Sigmoid colon (tissue), 7 donors: ENCODE measurements at places on chromosomes 11 and 22. TPM values are rescaled to one million over a fixed set of nuclear protein-coding genes. Genes with fewer than 3 reads are reported as not detected.
A peak's percentile ranks its signal among the peaks of the same experiment; 100 is the strongest.

ZP1 gene
- total RNA-seq, result not detected

TYMP gene
- total RNA-seq, result 44.3 TPM

KCNJ11 gene
- 0.41 TPM for total RNA-seq

CAPN5 gene
- 12.5 TPM for total RNA-seq

CARD18 gene
- not detected for total RNA-seq

DNA sequence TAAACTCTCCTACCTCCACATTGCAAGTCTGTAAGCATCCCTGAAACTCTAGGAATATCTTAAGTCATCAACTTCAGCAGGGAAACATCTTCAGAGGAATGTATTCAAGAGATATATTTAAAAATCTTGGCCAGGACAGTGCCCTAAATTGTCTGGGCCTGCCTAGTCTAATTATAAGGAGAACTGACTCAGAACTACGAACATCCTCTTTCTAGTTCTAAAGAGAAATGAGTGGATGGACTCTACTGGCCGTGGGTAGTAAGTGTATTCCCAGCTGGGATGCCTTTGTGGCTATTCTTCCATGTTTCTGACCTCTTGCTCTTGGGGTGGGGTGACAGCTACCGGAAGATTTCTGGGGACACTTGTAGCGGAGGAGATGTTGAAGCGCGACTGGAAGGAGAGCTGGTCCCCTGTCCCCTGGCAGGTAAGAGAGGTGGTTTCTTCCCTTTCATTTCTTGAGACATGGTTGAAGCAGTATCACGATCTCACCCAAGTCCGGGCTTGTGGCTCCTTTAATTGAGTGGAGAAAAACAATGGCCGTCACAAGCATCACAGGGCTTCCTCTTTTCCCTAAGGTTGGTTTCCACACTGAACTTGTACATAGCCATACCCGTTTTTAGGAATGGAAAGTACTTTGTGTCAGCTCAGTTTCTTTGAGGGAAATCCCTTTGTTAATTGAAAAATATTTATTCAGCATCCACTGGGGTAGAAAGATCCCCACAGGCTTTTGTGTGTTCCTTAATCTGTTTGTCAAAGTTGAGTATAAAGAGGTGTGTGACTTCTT lies 97.7 kb upstream of the SORL1-AS1 start:
- H3K4me1 ChIP-seq, result peaks cover 19% of the 10 kb centered on the region
- DNase-seq, result no peak
- peak overlapping the region; percentile 58 for H3K27ac ChIP-seq
- H3K27me3 ChIP-seq, result no peaks in the 10 kb centered on the region

- H3K27ac ChIP-seq, result no peak overlapping the region
- H3K4me3 ChIP-seq, result no peak overlapping the region
- H3K4me1 ChIP-seq, result no peaks in the 10 kb centered on the region
Measured at GRCh38 chr11:1176224-1177019, 18.7 kb downstream of the MUC5AC start.

DNA sequence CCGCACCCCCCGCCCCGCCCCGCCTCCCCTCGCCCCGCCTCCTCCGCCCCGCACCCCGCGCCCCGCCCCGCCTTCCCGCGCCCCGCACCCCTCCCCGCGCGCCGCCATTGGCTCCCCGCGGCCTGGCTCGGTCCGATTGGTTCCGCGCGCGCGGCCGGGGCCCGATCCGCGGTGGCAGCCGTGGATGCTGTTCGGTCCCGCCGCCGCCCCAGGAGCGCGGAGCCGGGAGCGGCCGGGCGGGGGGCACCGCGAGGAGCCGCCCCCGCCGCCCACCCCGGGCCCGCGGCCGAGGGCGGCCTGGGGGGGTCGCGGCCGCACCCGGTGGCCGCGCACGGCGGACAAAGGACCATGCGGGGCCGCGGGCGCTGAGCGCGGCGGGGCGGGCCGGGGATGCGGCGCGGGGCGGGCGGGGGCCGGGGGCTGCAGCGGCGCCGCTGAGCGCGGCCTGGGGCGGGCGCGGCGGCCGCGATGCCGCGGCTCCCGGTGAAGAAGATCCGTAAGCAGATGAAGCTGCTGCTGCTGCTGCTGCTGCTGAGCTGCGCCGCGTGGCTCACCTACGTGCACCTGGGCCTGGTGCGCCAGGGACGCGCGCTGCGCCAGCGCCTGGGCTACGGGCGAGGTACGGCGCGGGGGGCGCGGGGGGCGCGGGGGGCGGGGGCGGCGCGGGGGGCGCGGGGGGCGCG lies at the start of gene B4GALNT4:
Gene B4GALNT4, plus strand, starts transcription at position 164 of the 683 bp plus-strand sequence. Its CDS starts 305 bp downstream, at position 469.
- peak within 1 kb of the TSS; percentile 31 for H3K27ac ChIP-seq
- peaks cover 29% of the 10 kb centered on the region for H3K27me3 ChIP-seq
- peak within 1 kb of the TSS; percentile 31 for H3K4me3 ChIP-seq
- peaks cover 11% of the 10 kb centered on the region for H3K4me1 ChIP-seq

DNA sequence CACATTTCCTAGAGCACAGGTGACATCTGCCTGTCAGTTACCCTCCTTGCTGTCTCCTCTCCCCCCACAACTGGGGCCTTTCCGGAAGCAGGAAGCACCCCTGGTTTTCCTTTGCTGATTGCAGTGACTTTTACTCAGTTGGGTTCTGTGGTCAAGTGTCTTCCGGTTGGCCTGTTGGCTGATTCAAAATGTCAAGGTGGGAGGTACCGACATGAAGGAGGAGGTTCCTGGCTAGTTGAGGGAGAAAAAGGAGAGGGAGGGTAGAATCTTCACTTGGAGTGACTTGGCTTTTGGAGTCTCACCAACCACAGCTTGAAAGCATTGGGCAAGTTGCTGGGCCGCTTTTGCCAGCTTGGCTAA lies 9.3 kb upstream of the ADAMTS15 start:
- H3K4me1 ChIP-seq, result no peaks in the 10 kb centered on the region
- no peak for DNase-seq
- no peak overlapping the region for H3K4me3 ChIP-seq
- H3K27me3 ChIP-seq, result no peaks in the 10 kb centered on the region
- H3K36me3 ChIP-seq, result no peaks in the 10 kb centered on the region
- no peak overlapping the region for H3K27ac ChIP-seq

DNA sequence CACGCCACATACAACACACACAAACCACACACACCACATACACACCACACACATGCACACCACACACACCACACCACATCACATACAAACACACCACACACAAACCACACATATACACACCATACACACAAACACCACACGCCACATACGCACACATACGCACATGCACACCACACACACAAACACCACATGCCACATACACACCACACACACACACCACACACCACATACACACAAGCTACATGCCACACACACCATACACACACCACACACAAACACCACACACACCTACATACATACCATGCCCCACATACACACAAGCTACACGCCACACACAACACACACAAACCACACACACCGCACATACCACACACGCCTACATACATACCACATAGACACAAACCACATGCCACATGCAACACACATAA lies 15.7 kb upstream of the TH start:
- H3K4me1 ChIP-seq, result no peaks in the 10 kb centered on the region
- no peaks in the 10 kb centered on the region for H3K36me3 ChIP-seq
- H3K27ac ChIP-seq, result no peak overlapping the region
- H3K4me3 ChIP-seq, result no peak overlapping the region

GRCh38 chr11:122253589-122254231 lies 137.7 kb upstream of the BLID start:
- H3K27ac ChIP-seq, result no peak overlapping the region
- H3K27me3 ChIP-seq, result no peaks in the 10 kb centered on the region
- no peak for DNase-seq
- H3K4me3 ChIP-seq, result no peak overlapping the region
- H3K4me1 ChIP-seq, result no peaks in the 10 kb centered on the region

DNA sequence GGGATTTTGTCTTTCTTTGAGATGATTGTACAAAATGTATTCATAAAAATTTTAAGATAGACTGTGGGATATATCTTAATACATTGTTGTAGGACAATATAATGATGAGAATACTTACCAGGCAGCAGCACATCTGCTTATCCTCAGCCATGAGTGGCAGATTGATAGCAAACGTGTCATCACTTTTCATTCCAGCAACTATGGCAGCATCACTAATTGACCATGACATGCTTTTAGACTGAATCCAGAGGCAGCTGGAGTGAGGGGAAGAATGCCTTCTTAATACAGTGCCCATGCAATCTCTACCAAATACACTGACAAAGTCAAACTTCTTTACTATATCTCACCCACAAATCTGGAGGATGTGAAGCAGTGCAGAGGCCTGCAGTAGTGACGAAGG lies 755.2 kb upstream of the RAG2 start:
- H3K4me1 ChIP-seq, result no peaks in the 10 kb centered on the region
- no peaks in the 10 kb centered on the region for H3K36me3 ChIP-seq
- H3K27ac ChIP-seq, result no peak overlapping the region
- no peaks in the 10 kb centered on the region for H3K27me3 ChIP-seq
- DNase-seq, result no peak
- H3K4me3 ChIP-seq, result no peak overlapping the region

DNA sequence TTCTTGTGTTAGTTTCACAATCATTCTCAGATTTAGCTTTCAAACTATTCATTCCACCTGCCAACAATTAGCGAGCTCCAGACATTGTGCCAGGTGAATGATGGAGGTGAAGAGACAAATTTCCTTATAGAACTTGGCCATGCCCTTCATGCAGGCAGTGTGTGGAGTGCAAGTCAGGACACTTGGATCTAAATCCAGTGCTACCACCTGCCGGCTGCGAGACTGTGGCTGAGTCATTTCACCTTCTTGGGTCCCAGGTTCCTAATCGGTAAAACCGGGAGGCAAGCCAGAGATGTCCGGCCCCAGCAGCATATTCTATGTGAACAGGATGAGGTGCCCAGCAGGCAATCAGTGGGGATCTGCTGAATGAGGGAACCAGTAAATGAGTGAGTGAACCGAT lies 18.6 kb upstream of the EHF start:
- H3K27ac ChIP-seq, result no peak overlapping the region
- H3K4me3 ChIP-seq, result no peak overlapping the region
- no peaks in the 10 kb centered on the region for H3K27me3 ChIP-seq
- no peak for DNase-seq

GRCh38 chr22:20131859-20132685 lies 468 bp downstream of the ZDHHC8 start:
- no peaks in the 10 kb centered on the region for H3K27me3 ChIP-seq
- peaks cover 59% of the 10 kb centered on the region for H3K4me1 ChIP-seq
- DNase-seq, result peak; percentile 79
- H3K4me3 ChIP-seq, result peak overlapping the region; percentile 77

GRCh38 chr11:2305788-2306451 lies 4.1 kb downstream of the TSPAN32 start:
- peaks cover 63% of the 10 kb centered on the region for H3K4me1 ChIP-seq
- no peak overlapping the region for H3K4me3 ChIP-seq
- H3K27me3 ChIP-seq, result no peaks in the 10 kb centered on the region
- H3K27ac ChIP-seq, result peak overlapping the region; percentile 87

DNA sequence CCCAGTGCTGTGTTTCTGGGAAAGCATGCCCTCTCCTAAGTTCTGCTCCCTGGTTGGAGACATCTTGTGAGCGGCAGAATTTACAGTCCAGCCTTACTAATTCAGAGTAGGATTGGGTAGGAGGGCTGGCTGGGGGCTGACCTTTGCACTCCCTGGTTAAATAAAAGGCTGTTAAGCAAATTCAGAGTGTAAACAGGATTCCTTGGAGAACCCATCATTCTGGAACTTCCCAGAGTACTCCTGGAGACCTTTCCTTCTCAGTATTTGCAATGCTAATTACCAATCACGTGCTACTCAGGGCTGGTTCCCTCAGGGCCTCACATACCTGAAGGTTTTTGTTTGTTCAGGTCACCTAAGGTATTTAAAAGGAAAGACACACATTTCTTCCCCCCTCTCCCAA lies 340.2 kb downstream of the TBC1D22A start:
- H3K27me3 ChIP-seq, result no peaks in the 10 kb centered on the region
- DNase-seq, result no peak
- no peaks in the 10 kb centered on the region for H3K4me1 ChIP-seq
- no peak overlapping the region for H3K4me3 ChIP-seq
- H3K27ac ChIP-seq, result no peak overlapping the region

DNA sequence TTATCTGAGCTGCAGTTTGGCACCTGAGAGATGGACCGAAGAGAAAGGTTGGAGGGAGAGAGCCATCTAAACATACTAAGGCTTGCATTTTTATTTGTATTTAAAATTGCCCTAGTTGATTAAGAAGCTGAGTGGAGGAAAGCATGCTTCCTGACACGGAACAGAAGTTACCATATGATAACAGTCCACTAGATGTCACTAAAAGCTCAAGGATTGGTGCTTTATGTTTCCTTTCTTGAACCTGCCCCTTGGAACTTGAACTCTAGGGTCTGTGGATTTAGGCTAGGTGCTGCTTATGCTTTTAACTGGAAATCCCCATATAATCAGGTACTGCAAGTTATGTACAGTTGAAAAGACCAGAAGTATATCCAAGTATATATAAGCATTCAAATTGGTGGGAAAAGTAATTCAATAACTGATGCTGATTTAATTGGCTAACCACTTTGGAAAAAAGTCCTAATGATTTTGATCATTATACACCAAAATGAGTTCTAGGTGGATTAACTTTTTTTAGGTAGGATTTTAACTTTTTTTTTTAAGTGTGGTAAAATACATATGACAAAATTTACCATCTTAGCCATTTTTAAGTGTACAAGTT lies 9.5 kb downstream of the RBMXL2 start:
- no peaks in the 10 kb centered on the region for H3K27me3 ChIP-seq
- no peaks in the 10 kb centered on the region for H3K4me1 ChIP-seq
- DNase-seq, result no peak
- no peaks in the 10 kb centered on the region for H3K36me3 ChIP-seq

DNA sequence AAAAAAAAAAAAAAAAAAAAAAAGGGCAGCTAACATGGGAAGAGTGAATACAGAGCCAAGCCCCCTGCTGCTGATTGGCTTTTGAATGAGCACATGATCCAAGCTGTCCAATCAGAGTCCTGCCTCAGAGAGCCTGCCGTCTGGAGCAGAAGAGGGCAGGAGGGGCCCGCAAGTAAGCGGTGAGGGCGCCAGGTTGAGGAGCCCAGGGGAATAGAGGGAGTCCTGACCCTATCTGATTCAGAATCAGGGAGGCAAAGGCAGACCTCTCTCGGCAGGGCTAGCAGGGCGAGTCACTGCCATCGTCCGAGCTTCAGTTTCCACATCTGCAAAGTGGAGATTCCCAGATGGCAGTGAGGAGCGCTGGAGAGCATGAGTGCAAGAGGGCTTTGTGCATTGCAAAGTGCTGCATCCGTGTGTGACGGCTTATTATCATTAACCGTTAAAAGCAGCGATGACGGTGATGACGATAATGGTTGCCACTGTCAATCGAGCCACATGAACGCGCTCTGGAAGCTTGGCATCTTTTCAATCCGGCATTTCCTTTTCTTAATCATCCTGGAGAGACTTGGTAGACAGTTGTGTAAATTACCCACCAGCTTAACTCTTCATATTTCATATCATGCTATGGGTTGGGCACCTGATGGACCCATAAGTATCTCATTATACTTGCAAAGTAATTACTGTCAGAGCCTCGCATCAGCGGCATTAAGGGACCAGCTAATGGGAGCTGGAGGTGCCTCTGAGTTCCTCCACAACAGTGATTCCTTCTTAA lies 68.6 kb upstream of the ATXN10 start:
- no peak overlapping the region for H3K4me3 ChIP-seq
- H3K27me3 ChIP-seq, result no peaks in the 10 kb centered on the region
- no peaks in the 10 kb centered on the region for H3K36me3 ChIP-seq
- no peak overlapping the region for H3K27ac ChIP-seq

GRCh38 chr11:134544095-134544815 lies 132.2 kb upstream of the B3GAT1 start:
- no peak for DNase-seq
- H3K4me1 ChIP-seq, result no peaks in the 10 kb centered on the region
- no peaks in the 10 kb centered on the region for H3K27me3 ChIP-seq
- H3K4me3 ChIP-seq, result no peak overlapping the region
- no peaks in the 10 kb centered on the region for H3K36me3 ChIP-seq

- no peaks in the 10 kb centered on the region for H3K27me3 ChIP-seq
- peaks cover 9% of the 10 kb centered on the region for H3K4me1 ChIP-seq
- H3K4me3 ChIP-seq, result no peak overlapping the region
- no peaks in the 10 kb centered on the region for H3K36me3 ChIP-seq
- no peak for DNase-seq
- no peak overlapping the region for H3K27ac ChIP-seq
Measured at GRCh38 chr11:112159098-112160065, 4.5 kb downstream of the IL18 start.
